Iris pigment epithelial cell (primary cell): ENCODE measurements at places on chromosomes 12 and 14.

- no peak for DNase-seq
Measured at GRCh38 chr14:95446470-95446869, 70.0 kb downstream of the SYNE3 start.

GRCh38 chr12:65384240-65384639 is 105.8 kb downstream of the MSRB3 start:
- no peak for DNase-seq

DNA sequence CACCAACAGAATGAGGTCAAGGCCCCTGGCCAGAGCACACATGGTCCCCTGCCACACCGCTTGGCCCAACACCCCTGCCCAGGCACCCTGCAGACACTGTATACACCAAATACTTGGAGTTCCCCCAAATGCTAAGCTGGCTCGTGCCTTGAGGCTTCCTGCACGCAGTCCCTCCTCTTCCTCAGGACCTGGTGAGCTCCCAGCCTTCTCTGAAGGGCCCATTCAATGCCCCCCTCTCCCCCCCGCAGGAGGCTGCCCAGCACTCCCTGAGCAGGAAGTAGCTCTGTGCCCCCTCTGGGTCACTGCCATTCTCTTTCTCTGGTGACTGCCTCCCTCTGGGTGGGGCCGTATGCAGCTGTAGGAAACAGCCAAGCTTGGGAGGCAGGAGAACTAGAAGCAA is 75.3 kb downstream of the ITPK1 start:
- no peak for DNase-seq

DNA sequence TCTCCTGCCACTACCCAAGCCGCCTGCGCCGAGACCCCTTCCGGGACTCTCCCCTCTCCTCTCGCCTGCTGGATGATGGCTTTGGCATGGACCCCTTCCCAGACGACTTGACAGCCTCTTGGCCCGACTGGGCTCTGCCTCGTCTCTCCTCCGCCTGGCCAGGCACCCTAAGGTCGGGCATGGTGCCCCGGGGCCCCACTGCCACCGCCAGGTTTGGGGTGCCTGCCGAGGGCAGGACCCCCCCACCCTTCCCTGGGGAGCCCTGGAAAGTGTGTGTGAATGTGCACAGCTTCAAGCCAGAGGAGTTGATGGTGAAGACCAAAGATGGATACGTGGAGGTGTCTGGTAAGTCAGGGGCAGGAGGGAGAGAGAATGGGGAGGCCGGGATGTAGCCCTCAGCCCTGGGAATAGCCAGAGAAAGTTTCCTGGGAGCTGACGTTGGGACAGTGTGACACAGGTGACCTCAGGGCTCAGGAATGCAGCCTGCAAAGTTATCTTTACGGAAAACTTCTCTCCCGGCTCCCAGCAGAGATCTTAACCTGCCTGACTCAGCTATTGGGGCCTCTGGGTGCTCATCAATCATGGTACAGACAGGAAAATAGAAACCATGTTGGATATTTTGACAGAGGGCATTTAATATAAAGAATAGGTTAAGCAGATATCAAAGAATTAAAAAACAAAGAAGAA is 747 bp downstream of the HSPB8 start:
- no peak for DNase-seq

DNA sequence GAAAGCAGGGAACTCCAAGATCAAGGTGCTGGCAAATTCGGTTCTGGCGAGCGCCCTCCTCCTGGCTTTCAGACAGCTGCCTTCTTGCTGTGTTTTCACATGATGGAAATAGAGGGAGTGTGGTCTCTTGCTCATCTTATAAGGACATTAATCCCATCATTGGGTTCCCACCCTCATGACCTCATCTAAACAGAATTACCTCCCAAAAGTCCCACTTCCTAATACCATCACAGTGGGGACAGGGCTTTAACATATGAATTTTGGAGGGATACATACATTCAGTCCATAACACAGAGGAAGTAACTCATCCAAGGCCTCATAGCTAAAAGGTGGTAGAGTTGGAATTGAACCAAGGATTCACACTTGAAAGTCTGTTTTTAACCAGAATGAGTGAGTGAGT is 28.6 kb downstream of the DYRK2 start:
- DNase-seq = no peak

- DNase-seq = no peak
Measured at GRCh38 chr12:46457958-46458357, 85.4 kb upstream of the SLC38A2 start.

- peak; percentile 67 for DNase-seq
Measured at GRCh38 chr12:103877934-103878510, 37.0 kb upstream of the NT5DC3 start.

DNA sequence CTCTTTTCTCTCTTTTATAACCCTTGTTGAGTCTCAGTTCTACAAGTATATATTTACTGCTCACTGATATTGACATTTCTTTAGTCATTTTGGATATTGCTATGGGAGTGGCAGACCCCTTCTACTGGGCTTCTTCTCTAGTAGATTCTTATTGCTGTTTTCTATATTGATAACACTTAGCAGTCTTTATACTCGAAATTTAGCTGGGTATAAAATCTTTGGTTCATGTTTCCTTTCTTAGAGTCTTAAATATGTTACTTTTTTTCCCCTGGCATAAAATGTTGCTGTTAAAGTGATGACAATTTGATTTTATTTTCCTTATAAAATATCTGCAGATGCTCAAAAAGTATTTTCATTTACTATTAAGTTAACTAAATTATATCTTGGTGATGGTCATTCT is 32.6 kb downstream of the VRK1 start:
- no peak for DNase-seq

GRCh38 chr14:24296341-24297157 is 3.0 kb downstream of the DHRS1 start:
- peak; percentile 94 for DNase-seq

GRCh38 chr14:67221248-67221981 is 19.8 kb upstream of the PALS1 start:
- DNase-seq = peak; percentile 92

DNA sequence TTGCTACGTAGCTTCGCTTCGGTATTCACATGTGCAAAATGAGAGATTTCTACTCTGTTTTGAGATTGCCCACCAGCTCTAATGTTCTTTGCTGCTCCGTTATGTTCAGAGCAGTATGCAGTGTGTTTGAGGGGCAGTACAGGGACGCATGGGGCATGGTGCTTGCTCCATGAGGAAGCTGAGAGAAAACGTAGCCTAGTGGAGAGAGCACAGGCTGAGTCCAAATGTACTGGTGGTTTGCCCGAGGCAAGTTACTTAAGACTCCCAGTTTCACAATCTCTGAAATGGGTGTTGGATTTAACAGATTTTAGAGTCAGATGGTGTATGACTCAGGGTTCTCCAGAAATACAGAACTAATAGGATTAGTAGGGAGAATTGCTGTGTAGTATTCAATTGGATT is 310.5 kb downstream of the ETNK1 start:
- DNase-seq = no peak

- peak; percentile 40 for DNase-seq
Measured at GRCh38 chr12:89707703-89708564, 704 bp downstream of the ATP2B1 start.

DNA sequence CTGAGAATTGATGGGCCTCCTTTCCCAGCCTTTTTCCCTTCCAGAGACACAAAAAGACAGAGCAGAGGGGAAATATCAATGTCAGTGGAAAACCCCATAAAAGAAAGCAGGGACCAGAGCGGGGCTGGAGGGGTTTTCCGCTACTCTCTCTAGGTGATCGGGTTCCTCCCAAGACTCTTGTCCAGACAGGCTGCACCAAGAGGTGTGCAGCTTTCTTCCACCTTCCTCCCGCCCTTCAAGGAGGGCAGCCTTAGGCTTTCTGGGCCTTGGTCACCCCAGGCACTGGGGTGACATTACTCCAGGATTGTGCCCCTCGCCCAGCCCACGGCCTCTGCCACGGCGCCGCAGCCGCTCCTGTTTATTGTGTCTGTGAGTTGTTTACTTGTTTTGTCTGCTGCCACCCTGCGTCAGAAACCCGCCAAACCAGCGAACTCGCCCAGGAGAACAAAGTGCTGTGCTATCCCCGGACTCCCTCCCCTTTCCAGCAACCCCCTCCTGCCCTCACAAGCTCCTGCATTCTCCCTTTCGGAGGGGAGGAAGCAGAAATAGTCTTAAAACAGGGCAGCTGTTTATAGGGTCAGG is 6.7 kb upstream of the HOXC6 start:
- DNase-seq = no peak

DNA sequence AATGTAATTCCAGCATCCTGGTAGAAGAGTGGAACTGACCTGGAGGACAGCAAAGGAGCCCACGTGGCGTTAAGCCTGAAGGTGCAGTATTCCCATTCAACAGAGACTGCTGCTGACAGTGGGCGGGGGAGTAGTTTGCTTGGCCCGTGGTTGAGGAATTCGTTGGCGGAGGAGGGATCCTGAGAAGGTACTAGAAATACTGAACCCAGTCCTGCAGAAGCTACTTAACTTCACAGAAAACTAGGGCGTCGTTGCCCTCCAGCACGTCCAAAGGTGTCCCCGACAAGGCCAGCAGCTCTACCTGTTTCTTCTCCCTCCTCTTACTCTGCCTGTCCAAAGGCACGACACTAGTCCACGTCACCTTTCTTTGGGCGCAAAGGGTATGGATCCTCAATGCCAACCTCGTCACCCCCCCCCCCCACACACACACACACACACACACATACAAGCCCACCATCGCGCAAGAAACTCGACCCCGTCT is 303 bp downstream of the PUS7L start:
- peak; percentile 54 for DNase-seq
